Activated CD8-positive, alpha-beta T cell treated with anti-CD3 and anti-CD28 coated beads for 36 hours (primary cell): ENCODE measurements at places on chromosomes 12 and 14. TPM values are rescaled to one million over a fixed set of nuclear protein-coding genes. Genes with fewer than 3 reads are reported as not detected.

LUM gene
- not detected for total RNA-seq

DBX2 gene
- total RNA-seq = not detected

DNA sequence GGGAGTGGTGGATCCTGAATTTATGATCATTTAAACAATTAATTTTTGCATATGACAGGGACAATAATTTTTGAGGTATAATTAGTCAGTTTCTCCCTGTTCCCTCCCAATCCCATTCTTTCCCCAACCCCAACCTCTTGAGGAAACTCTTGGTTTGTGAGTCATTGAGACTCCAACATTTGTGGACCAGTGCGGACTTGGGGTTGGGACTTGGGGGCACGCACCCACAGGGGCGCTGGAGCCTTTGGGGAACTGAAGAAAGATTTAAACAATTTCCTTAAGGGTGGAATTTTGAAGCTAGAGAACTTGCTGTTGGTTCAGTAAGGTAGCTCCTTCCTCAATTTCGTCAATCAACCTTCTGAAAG is 17.4 kb upstream of the PTGR2 start:
- H3K4me1 ChIP-seq = peaks cover 11% of the 10 kb centered on the region
- H3K36me3 ChIP-seq = no peaks in the 10 kb centered on the region
- H3K27ac ChIP-seq = no peak overlapping the region
- H3K27me3 ChIP-seq = no peaks in the 10 kb centered on the region
- no peak for DNase-seq
- H3K4me3 ChIP-seq = no peak overlapping the region

CIDEB gene
- 12.1 TPM for total RNA-seq

- H3K27ac ChIP-seq = no peak overlapping the region
- H3K27me3 ChIP-seq = no peaks in the 10 kb centered on the region
- H3K4me3 ChIP-seq = no peak overlapping the region
Observed at GRCh38 chr14:32648434-32648833, 290.2 kb upstream of the NPAS3 start.

DNA sequence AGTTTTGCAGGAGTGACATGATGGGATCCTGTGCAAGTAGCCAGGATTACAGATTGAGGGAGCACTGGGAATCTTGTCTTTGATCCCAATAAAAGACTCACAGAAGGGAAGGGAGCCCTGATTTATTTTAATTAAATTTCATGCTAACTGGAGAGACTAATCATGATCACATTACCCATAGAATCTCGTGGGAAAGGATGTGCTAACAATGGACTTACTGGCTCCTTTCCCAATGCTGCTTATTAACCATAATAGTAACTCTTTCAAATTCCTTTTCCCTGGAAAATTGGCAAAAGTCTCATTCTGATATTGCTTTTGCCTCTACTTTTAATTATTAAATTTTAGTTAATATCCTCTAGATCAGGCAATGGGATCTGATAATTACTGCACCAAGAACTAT is 174.8 kb upstream of the AVPR1A start:
- no peak for DNase-seq
- H3K36me3 ChIP-seq = no peaks in the 10 kb centered on the region
- H3K4me1 ChIP-seq = no peaks in the 10 kb centered on the region
- no peak overlapping the region for H3K27ac ChIP-seq
- no peak overlapping the region for H3K4me3 ChIP-seq

DNA sequence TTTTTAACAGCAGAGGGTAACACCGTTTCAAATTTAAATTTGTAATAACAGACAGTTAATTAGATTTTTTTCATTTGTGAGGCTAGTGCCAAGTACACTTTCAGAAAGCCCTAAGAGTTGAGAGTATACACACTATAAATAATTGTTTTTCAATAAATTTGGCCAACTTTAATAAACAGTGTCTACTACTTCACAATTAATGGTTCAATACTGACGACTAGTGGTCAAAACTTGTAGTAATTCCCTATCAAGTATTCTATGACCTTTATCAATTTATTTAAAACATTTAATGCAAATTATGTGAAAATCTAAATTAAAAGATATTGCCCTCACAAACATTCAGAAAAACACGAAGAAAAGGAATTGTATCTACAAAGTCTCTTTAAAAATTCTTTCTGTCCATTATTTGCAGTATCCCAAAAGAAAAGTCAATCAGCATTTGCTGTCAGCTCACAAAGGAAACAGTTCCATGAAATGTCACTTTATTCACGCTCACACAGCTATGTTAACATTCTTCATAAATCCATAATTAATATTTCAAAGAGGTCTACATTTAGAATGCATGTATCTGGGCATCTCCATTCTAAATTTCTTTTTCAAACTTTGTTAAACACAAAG is 91.2 kb downstream of the CEP128 start:
- no peaks in the 10 kb centered on the region for H3K4me1 ChIP-seq
- H3K36me3 ChIP-seq = no peaks in the 10 kb centered on the region
- H3K27ac ChIP-seq = no peak overlapping the region
- no peaks in the 10 kb centered on the region for H3K27me3 ChIP-seq

DNA sequence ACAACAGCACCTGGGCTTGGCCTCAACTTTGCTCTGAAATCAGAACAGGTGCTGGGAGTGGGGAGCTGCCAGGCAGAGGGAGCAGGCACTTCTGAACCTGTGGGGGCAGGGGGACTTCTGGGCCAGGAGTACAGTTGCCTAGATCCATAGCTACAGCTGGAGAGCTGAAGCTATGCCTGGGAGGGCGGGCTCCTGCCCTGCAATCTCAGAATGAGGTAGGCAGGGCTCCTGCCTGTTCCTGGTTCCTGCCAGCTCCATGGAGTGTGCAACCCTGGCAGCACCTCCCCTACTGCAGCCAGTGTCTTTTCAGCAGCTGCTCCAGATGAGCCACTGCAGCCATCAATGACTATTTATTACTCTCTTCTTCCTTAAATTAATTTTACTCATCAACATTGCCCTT is 62.1 kb upstream of the NAV3 start:
- H3K36me3 ChIP-seq = no peaks in the 10 kb centered on the region
- no peak overlapping the region for H3K4me3 ChIP-seq
- no peaks in the 10 kb centered on the region for H3K27me3 ChIP-seq
- DNase-seq = no peak
- H3K4me1 ChIP-seq = no peaks in the 10 kb centered on the region
- H3K27ac ChIP-seq = no peak overlapping the region

SPRING1 gene
- 17.2 TPM for total RNA-seq

SLC5A8 gene
- total RNA-seq = not detected

GRCh38 chr14:96519970-96520369 is 17.8 kb downstream of the PAPOLA start:
- H3K36me3 ChIP-seq = peaks cover 10% of the 10 kb centered on the region
- no peak overlapping the region for H3K27ac ChIP-seq
- no peak for DNase-seq
- no peaks in the 10 kb centered on the region for H3K27me3 ChIP-seq

DNA sequence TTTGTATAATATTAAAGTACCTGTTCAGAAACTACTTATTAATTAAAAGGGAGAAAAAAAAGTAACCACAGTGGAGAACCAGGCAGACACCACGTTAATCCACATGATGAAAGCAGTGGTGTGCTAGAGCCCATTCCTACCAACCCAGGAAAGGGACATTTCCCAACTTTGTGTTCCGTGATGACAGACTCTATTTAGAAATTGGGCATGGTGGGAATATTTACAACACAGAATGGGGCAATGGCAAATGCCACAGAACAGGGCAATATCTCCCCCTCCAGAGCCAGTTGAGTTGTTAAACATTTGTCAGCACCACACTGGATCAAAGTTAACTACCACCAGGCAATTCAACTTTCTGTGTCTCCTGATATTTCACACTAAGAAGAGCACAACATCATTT is 1.2 kb upstream of the HIGD1C start:
- DNase-seq = no peak
- H3K36me3 ChIP-seq = no peaks in the 10 kb centered on the region
- H3K4me3 ChIP-seq = no peak overlapping the region
- H3K4me1 ChIP-seq = no peaks in the 10 kb centered on the region
- no peak overlapping the region for H3K27ac ChIP-seq

PZP gene
- total RNA-seq = not detected
